ENCODE measurements at places on chromosomes 16 and 17. TPM values are rescaled to one million over a fixed set of nuclear protein-coding genes. Genes with fewer than 3 reads are reported as not detected.

The CACNG5 gene
- not detected for total RNA-seq

The TP53TG3C gene
- not detected for total RNA-seq

The SRL gene
- 0.47 TPM for total RNA-seq

The XPO6 gene
- 86.2 TPM for total RNA-seq

The COPZ2 gene
- total RNA-seq = 102 TPM

The C16orf89 gene
- total RNA-seq = 2.5 TPM

The HIC1 gene
- 32.2 TPM for total RNA-seq

The KRT17 gene
- total RNA-seq = 4.9 TPM

The KRTAP9-2 gene
- not detected for total RNA-seq

The KPNA2 gene
- 45.8 TPM for total RNA-seq

The ATP2C2 gene
- not detected for total RNA-seq

The SKAP1 gene
- not detected for total RNA-seq

The KCNH6 gene
- not detected for total RNA-seq

The CPHXL2 gene
- total RNA-seq = not detected

The RNF157 gene
- 0.32 TPM for total RNA-seq

The TEKT5 gene
- total RNA-seq = 0.34 TPM

The DHX40 gene
- 59.9 TPM for total RNA-seq

The CNTD1 gene
- total RNA-seq = 0.94 TPM

The PCGF2 gene
- total RNA-seq = 5.3 TPM

The SPATA32 gene
- total RNA-seq = not detected

The GUCY2D gene
- total RNA-seq = 0.09 TPM

The KRT14 gene
- 0.16 TPM for total RNA-seq

The FAM83G gene
- total RNA-seq = 4.6 TPM

The IL17C gene
- total RNA-seq = not detected

The FBXO39 gene
- total RNA-seq = 0.09 TPM

The SLFN12 gene
- 16.7 TPM for total RNA-seq

The KRT33B gene
- total RNA-seq = not detected

Measured in bronchial smooth muscle cell (primary cell).